ENCODE measurements at places on chromosomes 1 and 21. TPM values are rescaled to one million over a fixed set of nuclear protein-coding genes. Genes with fewer than 3 reads are reported as not detected.

SELENON gene
- 85.1 TPM for total RNA-seq

PTCH2 gene
- total RNA-seq: 1.3 TPM

SERTAD4 gene
- 0.07 TPM for total RNA-seq

PRR9 gene
- not detected for total RNA-seq

TMEM240 gene
- total RNA-seq: 2.3 TPM

TRIM45 gene
- 3.5 TPM for total RNA-seq

TOMM40L gene
- total RNA-seq: 9.8 TPM

P3H1 gene
- 32.9 TPM for total RNA-seq

PUSL1 gene
- total RNA-seq: 47.2 TPM

CSF3R gene
- 0.32 TPM for total RNA-seq

BNIPL gene
- 0.86 TPM for total RNA-seq

FAM72D gene
- total RNA-seq: 16.3 TPM

ATXN7L2 gene
- total RNA-seq: 7.2 TPM

GRIK1 gene
- not detected for total RNA-seq

FAM72B gene
- total RNA-seq: 10.2 TPM

KCNE2 gene
- not detected for total RNA-seq

CYB561D1 gene
- total RNA-seq: 5.9 TPM

CELA3A gene
- total RNA-seq: 9.0 TPM

SYF2 gene
- 40.4 TPM for total RNA-seq

ANKRD35 gene
- total RNA-seq: not detected

BARHL2 gene
- total RNA-seq: not detected

NR5A2 gene
- 0.91 TPM for total RNA-seq

FCRLB gene
- 1.0 TPM for total RNA-seq

RCC1 gene
- 124 TPM for total RNA-seq

KRTAP19-3 gene
- total RNA-seq: not detected

RAB7B gene
- 0.22 TPM for total RNA-seq

SH2D1B gene
- total RNA-seq: 0.12 TPM

GPR37L1 gene
- 0.10 TPM for total RNA-seq

CAMK2N1 gene
- total RNA-seq: 20.5 TPM

TMPRSS2 gene
- 1.1 TPM for total RNA-seq

SOX13 gene
- 35.6 TPM for total RNA-seq

ATP1A2 gene
- total RNA-seq: not detected

SLC5A9 gene
- not detected for total RNA-seq

RASSF5 gene
- 5.4 TPM for total RNA-seq

GNG4 gene
- total RNA-seq: 10.6 TPM

FAM3B gene
- total RNA-seq: not detected

OR2M4 gene
- total RNA-seq: not detected

RRP1B gene
- total RNA-seq: 55.9 TPM

GJB4 gene
- 2.0 TPM for total RNA-seq

DIRAS3 gene
- 1.9 TPM for total RNA-seq

SAMSN1 gene
- 0.57 TPM for total RNA-seq

KIRREL1 gene
- total RNA-seq: 20.0 TPM

BCAN gene
- not detected for total RNA-seq

CSMD2 gene
- total RNA-seq: 0.22 TPM
